ENCODE measurements at places on chromosomes 6 and 20.

DNA sequence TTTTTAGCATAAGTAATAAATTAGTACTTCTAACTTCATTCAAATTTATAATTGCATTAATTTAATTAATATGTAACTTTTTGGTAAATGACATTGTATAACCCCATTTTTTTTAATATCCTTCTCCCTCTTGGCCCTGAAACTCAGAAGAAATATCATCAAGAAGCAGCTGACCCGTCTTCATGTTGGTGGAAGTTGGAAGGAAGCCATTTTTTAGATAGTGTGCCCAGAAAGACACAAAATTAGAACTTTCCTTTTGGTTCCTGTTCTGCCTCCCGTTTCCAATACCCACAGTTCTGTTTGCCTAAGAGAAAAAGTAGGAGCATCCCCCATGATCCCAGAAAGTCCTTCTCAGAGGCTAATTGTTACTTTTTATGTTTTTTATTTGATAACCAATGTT, 65.5 kb downstream of the PLCB4 start:
- DNase-seq = no peak

DNA sequence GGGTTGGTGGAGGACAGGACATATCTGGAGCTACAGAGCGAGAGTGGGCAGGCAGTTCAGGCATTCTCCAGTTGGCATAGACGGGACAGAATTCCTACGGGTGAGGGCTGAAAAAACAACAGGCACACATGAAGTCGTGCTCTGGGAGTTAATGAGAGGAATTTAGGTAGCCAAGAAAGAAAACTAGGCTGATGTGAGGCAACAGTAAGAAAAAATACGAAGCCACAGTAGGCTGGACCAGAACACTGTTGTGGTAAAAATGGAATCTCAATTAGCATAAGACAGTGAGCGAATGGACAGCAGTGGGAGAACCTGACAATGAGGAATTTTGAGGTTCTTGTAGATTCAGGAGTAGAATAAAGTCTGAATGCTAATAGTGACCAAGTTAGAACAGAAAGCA, 488.1 kb upstream of the AGPAT4 start:
- DNase-seq = no peak

GRCh38 chr20:56574531-56575142, 41.6 kb downstream of the FAM209B start:
- DNase-seq = no peak

GRCh38 chr20:1301031-1301529, 27.9 kb downstream of the SDCBP2 start:
- peak; percentile 54 for DNase-seq

- DNase-seq = no peak
Measured at GRCh38 chr6:29519291-29520010, 31.7 kb upstream of the MAS1L start.

DNA sequence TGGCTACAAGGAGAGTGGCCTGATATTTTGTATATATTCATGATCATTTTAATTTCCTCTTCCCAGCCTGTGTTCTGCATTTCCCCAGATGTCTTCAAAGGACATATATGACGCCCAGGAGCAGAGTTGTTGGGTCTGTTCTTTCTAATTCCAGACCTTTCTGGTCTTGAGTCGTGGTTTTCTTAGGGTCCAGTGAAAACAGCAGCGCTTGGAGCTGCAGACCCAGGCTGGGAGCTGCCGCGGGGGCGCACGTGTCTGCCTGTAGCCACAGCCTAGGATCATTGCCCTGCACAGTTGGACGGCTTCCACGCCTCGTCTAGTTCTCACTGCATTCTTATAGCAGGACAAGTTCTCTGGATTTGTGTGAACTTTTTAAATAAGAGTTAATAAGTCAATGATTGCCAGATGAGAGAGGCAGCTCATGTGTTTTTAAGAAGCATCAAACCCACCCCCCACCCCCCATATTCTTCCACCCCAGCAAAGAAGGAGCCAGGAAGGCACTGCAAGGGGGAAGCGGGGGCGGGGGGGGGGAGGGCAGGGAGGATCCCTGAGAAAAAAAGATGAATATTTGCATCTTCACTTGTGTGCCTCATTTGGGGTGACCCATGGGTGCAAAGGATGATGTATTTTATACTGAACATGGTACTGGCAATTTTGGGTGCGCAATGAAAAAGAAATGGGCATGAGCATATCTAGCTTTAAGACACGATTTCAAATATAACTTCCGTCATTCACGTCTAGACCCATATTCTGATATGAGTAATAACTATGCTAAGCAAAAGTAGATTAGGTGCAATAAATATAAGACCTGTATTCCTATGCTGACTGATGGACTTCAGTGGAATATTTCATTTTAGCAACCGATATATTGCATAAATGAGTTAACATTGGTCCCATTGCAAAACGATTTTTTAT, 160.0 kb downstream of the TBXT start:
- DNase-seq = no peak

DNA sequence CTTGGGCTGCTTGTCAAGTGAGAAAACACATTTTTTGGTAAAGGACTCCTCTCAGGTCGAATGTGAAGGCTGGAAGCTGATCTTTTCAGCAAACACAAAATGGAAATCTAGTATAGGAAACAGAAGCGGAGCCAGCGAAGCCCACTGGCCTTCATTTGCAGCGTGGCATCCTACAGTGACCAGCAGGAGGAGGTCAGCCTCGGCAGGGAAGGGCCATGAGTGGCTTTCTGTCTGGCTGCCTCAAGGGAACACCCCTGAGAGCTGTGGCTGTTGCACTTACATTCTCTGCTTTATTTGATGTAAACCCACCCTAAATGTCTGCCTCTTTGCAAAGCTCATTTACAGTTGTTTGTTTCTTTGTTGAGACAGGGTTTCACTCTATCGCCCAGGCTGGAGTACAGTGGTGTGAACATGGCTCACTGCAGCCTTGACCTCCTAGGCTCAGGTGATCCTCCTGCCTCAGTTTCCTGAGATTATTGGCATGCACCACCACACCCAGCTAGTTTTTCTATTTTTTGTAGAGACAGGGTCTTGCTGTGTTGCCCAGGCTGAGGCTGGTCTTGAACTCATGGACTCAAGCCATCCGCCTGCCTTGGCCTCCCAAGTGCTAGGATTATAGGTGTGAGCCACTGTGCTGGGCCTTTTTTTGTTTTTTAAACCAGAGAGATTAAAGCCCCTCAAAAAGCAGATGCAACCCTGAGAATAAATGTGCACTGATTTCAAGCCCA, 322.0 kb upstream of the SOX4 start:
- DNase-seq = no peak

DNA sequence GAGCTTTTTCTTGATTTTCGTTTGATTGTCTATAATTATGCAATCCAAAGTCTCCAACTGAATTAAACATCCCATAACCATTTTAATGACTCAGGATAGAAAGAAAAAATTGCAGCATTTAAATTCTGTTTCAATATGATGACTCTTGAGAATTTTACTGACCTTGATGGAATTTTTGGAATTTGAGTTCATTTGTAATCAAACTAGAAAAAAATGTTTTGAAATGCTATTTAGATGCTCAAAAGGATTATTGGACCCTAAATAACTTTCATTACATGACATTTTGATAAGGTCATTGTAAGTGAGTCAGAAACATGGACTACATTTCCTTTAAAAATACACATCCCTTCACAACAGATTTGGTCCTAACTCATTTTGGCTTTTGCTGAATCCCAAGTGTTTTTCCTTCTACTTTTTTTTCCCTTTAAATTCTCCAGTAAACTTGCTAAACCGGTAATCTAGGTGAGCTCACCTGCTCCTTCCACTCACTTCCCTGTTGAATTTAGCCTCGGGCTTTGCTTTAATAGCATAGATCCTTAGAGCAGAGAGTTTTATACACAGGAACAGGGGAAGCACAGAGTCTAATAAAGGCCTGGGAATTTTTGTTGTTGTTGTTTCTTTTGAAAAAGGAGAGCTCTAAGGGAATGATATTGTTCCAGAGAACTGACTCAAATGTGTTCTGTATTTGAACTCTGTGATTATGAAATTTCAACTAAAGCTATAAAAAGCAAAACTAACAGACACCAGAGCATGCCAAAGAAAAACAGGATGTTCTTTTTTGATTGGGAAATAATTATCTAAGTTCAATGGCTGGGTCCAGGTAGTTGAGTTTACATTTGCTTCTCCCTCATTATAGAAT, 1088.2 kb upstream of the CITED2 start:
- DNase-seq = no peak

- no peak for DNase-seq
Measured at GRCh38 chr6:31122791-31123706, 2.8 kb upstream of the CDSN start.

DNA sequence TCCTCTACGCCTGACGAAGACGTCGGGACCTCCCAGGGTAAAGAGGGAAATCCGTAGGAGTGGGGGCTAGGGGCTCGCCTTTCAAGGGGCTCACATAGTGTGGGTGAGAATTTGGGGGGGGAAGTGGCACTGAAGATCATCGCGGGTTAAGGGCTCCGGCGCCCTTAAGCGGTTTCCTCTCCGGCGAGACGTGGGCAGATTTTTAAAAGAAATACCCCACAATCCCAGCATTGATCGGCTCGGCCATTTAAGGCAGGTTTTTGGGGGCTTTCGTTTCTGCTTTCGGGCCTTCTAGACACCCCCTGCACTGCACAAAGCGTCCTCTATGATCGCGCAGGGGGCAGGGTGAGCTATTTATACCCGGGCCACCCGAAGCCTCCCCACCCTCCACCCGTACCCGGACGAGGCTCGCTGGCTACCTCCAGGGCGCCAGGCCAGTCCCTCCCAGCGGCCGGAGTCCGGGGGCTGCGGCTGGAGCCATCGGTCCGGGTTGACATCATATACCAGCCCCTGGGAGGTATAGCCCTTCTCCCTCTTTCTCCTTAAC, 1.2 kb downstream of the NKX2-2 start:
- no peak for DNase-seq

DNA sequence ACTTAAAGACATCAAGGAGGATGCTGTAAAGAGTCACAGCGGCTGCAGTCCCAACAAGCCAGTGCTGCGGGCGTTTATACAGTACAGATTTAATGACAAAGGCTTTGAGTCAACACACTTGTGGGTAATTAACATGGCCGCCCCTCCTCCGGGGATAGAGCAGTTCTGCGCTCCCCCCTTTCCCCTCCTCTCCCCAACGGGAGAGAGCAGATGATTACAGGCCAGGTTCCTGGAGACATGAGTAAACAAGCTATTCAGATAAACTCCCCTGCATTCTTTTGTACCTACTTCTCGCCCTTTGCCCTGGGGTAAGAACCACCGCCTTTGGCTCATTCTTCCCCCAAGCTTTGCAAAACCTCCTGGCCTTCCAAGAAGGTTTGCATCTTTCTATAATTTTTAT, 23.6 kb upstream of the FABP7 start:
- DNase-seq = no peak

- peak; percentile 33 for DNase-seq
Measured at GRCh38 chr20:43915211-43916072, 790 bp downstream of the TOX2 start.

- no peak for DNase-seq
Measured at GRCh38 chr6:98759459-98759858, 74.9 kb upstream of the POU3F2 start.

GRCh38 chr6:68144667-68145066, 490.4 kb upstream of the ADGRB3 start:
- no peak for DNase-seq

DNA sequence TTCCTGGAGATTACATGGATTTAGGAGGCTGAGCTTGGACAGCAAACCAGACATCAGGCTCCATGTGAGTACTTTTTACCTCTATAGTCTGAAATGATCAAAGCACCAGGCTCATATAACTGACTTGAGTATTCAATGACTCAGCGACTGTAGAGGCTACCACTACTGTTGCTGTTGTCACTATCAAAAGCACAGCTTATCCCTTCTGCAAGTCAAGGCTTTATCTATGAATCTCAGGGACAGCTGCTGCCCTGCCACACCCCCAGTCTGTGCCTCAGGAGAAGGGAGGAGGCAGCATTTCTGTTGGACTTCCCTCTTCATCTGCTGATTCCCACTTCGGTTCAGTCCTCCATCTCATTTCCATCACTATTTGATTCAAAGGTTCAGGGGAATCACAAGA, 80.5 kb upstream of the CNR1 start:
- no peak for DNase-seq

- DNase-seq = no peak
Measured at GRCh38 chr6:97123652-97124051, 159.4 kb downstream of the MMS22L start.

- no peak for DNase-seq
Measured at GRCh38 chr6:74976701-74977100, 229.2 kb downstream of the COL12A1 start.

DNA sequence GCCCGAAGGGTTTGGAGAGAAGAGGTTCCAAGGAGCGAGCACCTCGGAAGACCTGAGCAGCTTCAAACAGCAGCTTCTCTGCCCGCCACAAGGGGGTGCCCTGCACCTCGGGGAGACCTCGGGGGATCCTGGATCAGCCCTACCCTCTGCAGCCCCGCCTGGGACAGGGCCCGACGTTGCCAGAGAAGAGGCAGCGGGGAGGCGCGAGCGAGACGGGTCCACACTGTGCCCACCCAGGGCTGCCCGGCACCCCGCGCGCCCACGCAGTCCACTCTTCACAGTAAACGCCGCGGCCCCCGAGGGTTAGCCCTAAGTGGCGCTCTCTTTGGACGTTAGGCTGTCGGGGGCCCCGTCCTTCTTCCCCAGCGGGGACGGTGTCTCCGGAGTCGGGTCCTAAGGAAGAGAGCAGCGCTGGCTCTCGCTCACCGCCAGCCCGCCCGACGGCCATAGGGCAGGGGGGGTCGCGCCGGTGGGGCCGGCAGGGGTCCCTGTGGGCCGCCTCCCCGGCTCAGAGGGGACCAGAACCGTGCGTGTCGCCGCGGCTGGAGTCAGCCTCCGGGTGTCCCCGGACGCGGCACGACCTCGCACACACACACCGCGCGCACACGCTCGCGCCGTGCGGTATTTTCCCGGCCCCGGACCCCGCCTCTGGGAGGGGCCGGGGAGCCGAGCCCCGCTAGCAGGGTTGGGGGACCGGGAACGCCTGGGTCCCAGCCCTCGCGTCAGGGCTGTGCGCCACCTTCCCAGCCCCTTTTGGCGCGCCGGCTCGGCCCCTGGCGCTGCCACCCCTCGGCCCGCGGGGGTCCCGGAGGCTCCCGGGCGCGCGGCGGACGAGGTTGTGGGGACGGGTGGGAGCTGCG, 929 bp downstream of the CDH22 start:
- peak; percentile 69 for DNase-seq

GRCh38 chr6:13769034-13769654, 45.2 kb downstream of the MCUR1 start:
- DNase-seq = no peak

GRCh38 chr6:74631564-74631963, 574.3 kb downstream of the COL12A1 start:
- DNase-seq = no peak

GRCh38 chr6:89392823-89393222, 19.2 kb downstream of the RRAGD start:
- no peak for DNase-seq

Measured in CD4-positive, alpha-beta T cell treated with Interleukin-4 for 4 hours (primary cell).